T-helper 9 cell (primary cell): ENCODE measurements at places on chromosomes 5 and 9.

DNA sequence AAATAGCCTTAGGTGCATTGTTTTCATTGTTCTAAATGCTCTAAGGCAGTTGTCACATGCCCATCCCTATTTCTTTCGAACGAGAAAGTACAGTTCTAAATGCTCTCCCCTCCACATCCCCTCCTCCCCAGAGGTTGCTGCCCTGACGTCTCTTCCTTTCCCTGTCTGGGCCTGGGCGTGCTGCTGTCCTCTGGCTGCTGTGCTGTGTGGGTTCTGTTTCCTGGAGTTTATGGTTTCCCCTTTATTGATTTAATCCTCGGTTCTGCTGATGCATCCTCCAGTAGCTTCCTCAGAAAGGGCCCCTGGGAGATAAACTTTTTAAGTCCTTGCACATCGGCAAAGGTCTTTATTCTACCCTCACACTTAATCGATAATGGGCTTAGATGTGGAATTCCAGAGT, 48.8 kb downstream of the MVB12B start:
- no peak for DNase-seq

DNA sequence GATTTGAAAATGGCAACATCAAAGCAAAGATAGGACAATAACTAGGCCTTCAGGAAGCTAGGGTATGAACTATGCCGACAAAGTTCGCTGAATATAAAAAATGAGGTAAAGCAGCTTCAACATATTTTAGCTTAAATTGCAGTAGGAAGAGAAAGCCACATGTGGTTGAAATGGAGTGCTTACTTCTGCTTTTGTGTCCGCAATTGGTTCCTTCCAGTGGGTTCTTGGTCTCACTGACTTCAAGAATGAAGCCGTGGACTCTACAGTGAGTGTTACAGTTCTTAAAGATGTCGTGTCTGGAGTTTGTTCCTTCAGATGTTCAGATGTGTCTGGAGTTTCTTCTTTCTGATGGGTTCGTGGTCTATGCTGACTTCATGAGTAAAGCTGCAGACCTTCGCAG, 95.2 kb downstream of the APTX start:
- DNase-seq: no peak

GRCh38 chr5:112372543-112372942, 46.5 kb downstream of the EPB41L4A start:
- DNase-seq: no peak

GRCh38 chr9:124664143-124664542, 107.0 kb downstream of the NR6A1 start:
- DNase-seq: no peak

GRCh38 chr9:92407818-92408217, 3.4 kb upstream of the OGN start:
- DNase-seq: no peak

DNA sequence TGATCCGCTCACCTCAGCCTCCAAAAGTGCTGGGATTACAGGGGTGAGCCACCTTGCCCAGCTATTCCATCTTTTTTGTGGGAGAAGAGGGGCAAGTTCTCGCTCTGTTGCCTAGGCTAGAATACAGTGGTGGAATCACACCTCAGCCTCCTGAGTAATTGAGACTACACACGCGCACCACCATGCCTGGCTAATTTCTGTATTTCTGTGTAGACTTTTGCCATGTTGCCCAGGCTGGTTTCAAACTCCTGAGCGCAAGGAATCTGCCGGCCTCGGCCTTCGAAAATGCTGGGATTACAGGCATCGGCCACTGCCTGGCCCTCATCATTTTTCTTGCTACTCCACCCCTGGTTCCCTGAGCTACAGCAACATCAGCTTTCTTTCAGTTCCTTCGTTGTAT, 2.8 kb upstream of the NOL6 start:
- DNase-seq: no peak

- DNase-seq: no peak
Observed at GRCh38 chr5:107430071-107430625, 240.6 kb downstream of the EFNA5 start.

- DNase-seq: no peak
Observed at GRCh38 chr9:7454624-7455023, 345.0 kb downstream of the DMAC1 start.

DNA sequence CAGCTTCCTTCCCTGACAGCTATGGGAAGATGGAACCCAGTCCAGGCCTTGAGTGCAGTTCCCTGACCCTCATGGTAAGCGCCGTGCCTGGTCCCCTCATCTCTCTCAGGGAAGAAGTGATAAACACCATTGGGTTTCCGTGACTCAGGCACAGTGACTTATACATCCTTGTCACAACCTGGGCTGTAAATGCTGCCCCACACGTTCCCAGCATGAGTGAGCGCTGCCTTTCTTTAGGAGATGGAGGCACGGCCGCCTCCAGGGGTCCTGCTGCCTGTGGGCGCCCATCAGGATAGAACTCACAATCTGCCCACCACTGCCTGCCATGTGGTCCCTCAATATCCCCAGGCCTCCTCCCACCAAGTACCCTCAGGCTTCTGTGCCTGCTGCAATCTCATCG, 8.3 kb upstream of the NKD2 start:
- no peak for DNase-seq
